Sciatic nerve (tissue), 2 donors: ENCODE measurements at places on chromosomes 2 and 18.
A peak's percentile ranks its signal among the peaks of the same experiment; 100 is the strongest.

GRCh38 chr2:75065402-75066008 is 107.1 kb downstream of the POLE4 start:
- DNase-seq = no peak

DNA sequence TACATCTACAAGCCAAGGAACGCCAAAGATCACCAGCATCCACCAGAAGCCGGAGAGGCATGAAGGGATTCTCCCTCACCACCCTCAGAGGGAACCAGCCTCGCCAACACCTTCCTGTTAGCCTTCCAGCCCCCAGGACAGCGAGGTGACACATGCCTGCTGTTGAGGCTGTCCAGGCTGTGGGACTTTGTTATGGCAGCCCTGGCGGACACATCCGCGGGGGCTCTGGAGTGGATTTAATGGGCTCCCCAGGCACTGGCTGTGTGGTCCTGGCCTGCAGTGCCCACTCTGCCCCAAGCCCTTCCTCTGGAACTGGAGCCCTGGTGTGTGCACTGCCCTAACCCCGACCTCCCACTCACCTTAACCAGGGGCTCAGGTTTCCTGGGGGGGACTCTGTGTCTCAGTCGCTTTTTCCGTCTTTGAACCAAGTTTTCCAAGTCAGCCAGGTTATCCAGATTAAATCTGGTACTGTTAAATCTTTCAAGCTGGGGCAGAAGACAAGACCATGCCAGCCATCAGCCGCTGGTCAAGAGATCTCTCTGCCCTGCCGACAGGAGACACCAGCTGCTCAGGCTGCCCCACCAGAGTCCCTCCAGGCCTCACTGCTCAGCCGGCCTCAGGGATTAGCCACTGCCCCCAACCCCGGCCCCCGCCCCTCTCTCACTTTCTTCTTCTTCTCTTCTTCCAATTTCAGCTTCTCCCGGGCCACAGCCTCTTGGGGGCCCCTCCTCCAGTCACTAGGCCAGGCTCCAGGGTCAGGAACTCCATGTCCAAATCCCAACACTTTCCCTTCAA is 1.9 kb downstream of the ANKRD23 start:
- DNase-seq = no peak

- no peak for DNase-seq
These were observed 81.2 kb upstream of the CYRIA start for GRCh38 chr2:16746833-16747232.

- DNase-seq = no peak
These were observed 109.5 kb downstream of the INHBB start for GRCh38 chr2:120455390-120455789.

DNA sequence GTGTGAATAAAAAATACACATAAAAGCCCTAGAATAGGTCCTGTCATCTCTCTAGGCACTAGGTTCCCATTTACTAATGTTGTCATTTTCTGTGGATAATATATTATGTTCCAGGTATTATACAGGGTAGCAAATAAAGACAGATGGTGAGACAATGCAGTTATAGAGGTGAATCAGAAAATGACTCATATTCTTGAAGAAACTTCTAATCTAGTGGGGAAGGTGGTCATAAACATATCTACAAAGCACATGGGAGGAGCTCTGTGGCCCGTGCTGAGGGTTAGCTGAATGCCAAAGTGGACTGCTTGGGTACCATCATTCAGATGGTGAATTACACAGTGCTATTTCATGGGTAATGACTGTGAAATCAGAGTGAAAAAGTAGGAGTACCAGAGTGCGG is 700.9 kb downstream of the ERBB4 start:
- DNase-seq = no peak

DNA sequence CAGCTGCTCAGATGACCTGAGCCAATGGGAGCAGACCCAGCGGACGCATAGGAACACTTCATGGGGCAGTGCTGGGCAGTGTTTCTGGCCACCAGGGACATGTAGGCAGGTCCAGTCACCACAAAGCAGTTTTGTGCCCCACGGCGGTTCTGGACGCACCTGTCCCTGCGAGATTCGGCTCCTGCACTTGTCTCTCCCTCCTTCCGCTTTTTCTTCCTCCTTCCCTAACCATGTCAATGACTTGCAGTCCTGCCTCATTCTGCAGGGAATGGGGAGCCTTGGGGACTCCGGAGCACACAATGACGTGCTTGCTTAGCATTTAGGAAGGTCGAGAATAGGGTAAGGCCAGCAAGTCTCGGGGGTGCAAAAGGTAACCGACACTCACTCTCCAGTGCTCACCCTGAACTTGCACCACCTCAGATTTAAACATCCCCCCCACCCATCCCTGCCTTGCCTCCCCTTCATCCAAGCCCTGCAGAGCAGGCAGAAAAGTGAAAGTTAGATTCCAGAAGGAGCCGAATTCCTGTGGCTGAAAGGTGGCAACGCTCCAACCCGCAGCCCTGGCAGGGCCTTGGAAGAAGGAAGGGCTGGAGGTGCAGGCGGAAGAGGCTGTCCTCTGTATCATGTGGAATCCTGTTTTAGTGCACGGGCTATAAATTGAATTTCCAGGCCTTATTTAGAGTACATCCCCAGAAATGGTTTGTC is 40.5 kb upstream of the ATG16L1 start:
- peak; percentile 92 for DNase-seq

GRCh38 chr2:13240789-13241487 is 524.2 kb downstream of the TRIB2 start:
- no peak for DNase-seq

GRCh38 chr18:25648716-25649260 is 296.8 kb upstream of the ZNF521 start:
- no peak for DNase-seq

GRCh38 chr2:240585681-240586197 is 795 bp upstream of the CAPN10 start:
- no peak for DNase-seq

DNA sequence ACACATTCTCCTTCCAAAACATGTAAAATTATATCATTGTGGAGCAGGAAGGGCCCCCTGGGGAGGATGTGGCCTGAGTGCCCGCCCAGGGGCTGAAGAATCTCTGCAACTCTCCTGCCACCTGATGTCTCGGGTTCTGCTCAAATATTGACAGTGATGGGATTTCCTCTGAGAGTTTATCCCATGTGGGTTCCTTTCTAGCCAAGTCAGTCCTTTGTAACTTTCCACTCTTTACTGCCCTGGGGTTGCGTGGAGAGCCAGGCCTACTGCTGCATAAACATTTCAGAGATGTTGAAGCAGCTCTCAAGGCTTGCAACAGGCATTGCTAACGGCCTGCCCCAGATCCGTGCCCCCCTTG is 4.0 kb upstream of the RAB17 start:
- DNase-seq = no peak

- no peak for DNase-seq
These were observed 395.5 kb upstream of the HNRNPA3 start for GRCh38 chr2:176817061-176817565.

- DNase-seq = no peak
These were observed 141.0 kb upstream of the BCL2L11 start for GRCh38 chr2:110979471-110980338.

DNA sequence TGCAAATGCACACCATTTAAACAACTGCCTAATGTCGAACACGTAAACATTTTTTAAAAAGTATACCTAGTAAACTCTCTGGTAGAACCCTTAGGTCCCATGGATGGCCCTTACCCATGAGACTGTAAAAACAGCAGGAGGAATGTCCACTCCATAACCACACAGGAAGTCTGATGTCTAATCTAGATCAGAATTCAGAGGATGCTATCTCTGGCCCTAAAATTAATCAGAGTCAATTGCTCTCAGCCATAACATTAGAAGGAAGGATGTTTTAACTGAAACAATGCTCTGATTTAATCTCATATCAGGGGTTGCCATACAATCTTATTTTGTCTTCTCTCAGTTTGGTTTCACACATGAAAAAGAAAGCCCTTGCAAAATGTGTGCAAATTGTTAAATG is 416.3 kb upstream of the PIK3C3 start:
- no peak for DNase-seq

DNA sequence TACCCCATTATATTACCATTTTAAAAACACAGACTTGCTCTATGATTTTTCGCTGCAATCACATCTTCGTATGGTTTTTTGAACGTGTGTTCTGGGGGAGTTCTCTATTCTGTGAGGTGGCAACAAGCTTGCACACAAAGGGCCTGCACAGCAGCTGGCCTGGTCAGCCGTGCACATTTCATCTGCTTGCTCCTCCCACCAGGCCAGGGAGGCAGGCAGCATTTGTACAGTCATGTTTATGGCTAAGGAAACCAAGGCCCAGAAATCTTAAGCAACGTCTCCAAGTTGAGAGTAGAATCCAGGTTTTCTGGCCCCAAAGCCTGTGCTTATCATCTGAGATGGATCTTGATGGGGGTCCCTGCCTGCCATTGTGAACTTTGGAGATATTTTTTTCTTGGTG is 106.4 kb upstream of the SMIM21 start:
- no peak for DNase-seq

DNA sequence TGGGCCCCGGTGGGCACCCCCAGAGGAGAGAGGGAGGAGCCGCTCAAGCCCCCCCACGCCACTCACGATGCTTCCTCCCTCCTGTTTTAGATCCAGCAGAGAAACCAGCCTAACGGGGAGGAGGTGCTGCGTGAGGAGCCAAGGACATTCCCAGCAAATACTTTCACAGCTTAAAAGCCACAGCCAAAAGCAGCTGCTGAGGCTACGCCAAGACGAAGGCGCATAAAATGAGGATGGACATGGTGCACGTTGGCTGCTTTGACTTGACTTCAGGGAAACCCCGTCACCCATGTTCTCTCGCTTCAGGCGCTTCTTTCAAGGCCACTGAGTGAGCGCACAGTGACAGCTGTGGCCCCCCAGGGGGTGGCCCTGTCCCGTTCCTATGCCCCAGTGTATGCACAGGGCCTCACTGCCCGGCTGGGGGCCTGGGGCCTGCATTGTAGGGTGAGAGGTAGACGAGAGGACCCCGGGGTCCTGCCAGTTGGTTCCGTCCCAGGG is 72.1 kb upstream of the PXDN start:
- DNase-seq = no peak

- DNase-seq = no peak
These were observed 2031.3 kb upstream of the CELF4 start for GRCh38 chr18:39596891-39597290.

DNA sequence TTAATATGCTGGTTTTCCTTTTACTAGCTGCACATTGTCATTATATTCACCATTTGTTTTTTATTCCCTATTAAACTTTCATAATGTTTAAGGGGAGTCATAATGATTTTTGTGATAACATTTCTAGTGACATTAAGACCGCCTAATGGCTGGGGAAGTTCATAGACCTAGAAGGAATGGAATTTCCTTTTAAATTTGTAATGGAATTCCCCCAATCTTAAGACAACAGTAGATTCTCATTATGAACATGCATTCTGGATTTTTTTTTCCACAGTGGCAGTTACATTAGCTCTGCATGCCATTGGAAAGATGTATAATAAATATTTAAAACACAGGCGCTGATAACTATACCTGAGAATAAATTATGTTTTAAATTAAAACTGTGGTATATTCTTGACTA is 8.4 kb downstream of the YPEL5 start:
- DNase-seq = no peak
